ENCODE measurements at places on chromosomes 3 and 15.

DNA sequence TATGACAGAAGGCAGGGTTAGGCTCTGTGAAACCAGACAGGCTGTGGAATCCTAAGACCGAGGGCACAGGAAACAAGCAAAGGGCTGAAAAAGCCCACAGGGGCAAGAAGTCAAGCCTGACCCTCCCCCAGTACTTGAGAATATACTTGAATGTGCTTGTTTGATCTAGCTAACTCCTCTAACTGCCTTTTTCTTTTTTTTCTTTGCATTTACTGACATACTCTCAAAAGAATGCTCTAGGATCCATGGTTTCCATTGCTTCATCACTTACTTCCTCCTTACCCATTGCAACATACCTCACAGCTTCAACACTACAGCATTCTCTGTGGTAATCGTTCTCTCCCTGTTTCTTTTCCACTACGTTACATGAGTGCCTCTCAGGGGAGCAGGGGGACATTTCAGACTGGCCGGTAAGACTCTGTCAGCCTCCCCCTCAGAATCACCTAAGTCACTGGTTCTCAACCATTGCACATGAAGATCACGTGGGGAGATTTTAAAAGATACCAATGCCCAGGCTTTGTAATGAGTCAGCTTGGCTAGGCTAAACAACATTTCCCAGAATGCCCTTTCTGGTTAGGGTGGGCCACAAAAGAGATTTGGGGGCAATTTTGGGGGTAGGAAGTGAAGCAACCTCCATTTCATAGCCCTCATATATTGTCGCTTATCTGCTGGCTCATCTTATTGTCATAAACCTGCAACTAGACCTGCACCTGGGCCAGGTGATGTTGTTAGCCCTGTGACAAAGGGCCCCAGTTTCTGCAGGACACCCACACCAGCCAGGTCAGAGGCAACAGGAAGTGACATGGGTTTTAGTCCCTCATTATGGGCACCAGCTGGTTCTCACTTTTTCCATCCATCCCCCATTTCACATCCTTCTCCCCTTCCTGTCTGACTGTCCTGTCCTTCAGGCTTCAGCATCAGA lies 24.6 kb upstream of the RSL24D1 start:
- DNase-seq = peak; percentile 14

DNA sequence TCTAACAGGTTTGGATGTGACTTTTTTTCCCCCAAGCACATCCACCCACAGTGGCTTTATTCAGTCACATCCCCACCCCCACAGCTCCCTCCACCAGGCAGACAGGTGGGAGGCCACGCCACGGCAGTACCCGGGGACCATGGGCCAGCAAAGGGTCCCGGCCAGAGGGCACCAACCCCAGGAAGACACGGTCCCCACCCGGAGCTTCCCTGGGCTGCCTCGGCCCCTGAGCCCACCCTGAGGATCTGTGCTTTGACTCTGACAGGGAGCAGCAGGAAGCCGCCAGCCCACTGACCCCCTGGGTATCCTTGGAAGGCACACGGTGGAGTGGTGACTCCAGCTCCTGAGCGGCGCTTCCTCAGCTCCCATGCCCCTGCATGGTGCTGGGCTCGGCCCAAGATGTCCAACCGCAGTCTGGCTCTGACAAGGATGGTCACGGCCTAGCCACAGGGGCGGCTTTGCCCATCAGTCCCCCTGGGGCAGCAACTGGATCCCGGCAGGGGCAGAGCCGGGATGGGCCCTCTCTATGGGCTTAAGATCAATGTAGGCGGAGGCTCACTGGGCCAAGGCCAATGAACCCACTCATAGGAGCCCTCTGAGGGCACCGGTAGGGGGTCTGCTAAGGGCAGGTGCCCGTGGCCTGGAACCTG lies 66.2 kb upstream of the TTBK2 start:
- DNase-seq = no peak

- DNase-seq = peak; percentile 90
Observed at GRCh38 chr3:69085833-69086722, 1.3 kb downstream of the ARL6IP5 start.

- no peak for DNase-seq
Observed at GRCh38 chr3:39038165-39038564, 13.6 kb downstream of the SCN11A start.

- DNase-seq = no peak
Observed at GRCh38 chr3:101725890-101726275, 1.5 kb downstream of the CEP97 start.

GRCh38 chr15:84829428-84829827 lies 12.3 kb downstream of the ALPK3 start:
- DNase-seq = no peak

DNA sequence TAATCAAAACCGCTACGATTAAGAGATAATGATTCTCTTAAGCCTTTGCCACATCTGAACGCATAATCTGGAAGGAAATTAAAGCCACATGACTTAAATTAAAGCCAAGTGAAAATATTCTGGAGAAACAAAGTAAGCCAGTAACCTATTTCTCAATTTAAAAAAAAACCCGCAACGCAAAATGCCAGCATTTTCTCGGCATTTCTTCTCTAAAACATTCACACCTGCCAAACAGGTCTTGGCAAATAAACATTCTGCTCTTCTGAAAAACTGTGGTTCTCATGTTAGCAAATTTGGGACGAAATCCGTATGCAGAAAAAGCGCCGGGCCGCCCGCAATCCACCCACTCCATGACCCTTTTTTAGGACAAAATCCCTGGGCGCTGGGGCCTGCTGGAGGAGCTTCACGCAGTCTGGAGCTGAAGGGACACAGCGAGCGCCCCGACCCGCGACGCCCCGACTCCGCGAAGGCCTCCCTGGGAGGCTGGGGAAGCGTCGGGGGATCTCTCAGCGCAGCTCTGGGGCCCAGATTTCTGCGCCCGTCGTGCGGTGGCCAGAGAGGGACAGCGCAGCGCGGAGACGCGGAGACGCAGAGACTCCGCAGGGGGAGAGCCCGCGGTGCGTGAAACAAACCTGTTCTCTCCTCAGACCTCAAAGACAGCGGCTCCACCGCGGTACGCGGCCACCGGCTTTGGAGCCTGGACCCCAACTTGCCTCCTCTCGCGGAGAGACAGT lies 471 bp downstream of the NKIRAS1 start:
- no peak for DNase-seq

- DNase-seq = no peak
Observed at GRCh38 chr3:102619361-102619760, 184.5 kb downstream of the ZPLD1 start.

DNA sequence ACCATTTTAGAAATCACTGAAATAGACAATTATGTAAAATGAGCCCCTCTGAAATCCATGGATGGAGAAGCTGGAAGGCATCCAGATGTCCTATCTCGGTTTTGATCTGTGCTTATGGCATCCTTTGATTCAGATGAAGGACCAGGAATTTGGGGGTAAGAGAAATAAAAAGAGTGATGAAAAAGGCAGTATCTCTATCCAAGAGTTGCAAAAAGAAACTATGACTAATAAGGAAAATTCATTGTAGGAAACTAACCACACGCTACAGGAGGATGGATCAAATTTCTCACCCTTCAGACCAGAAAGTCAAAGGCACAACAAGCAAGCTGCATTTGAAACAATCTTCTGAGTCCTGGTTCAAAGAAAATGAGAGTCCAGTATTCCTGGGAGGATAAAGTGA lies 34.8 kb downstream of the SRGAP3 start:
- no peak for DNase-seq

DNA sequence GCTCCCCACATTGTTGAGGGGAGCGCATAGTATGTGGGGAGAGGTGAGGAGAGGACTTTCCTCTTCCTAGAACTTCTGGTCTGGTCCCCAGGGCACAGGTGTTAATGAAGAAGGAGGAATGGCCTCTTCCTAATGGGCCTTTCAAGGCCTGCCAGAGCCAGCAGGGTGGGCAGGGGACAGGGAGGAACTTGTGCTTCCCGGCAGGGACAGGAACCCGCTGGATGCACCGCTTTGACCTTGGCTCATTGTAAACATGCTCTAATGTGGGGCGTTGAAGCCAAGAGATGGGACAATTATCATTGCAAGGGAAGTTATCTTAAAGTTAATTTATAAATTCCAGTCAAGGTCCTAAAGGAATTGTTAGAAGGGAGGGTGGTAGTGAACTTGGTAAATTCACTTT lies 21.0 kb upstream of the CHRNB4 start:
- no peak for DNase-seq

DNA sequence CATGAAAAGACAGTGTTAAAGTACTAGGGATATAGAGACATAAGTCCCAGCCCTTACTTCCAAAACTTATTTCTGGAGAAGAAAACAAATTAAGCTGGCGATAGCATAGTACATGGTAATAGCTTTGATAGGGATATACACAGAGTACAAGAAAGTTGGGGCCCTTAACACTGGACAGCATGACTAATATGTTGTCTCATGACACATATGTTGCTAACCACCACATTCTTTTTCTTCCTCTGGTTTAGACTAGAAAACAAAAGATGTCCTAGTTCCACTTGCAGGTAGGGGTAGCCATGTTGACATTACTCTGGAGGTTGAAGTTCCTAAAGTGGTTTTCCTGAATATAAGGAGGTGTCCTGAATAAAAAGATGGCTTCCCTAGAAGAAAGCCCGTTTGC lies 75.3 kb downstream of the RFX7 start:
- no peak for DNase-seq

GRCh38 chr3:146685050-146685814 lies 80.1 kb upstream of the PLSCR5 start:
- no peak for DNase-seq

GRCh38 chr15:66293419-66294156 lies at the start of gene DIS3L:
Gene DIS3L, plus strand, starts transcription at chr15:66293568. Its CDS starts 29 bp downstream, at chr15:66293597.
- peak; percentile 64 for DNase-seq

- DNase-seq = no peak
Observed at GRCh38 chr15:56353740-56354139, 11.5 kb upstream of the TEX9 start.

DNA sequence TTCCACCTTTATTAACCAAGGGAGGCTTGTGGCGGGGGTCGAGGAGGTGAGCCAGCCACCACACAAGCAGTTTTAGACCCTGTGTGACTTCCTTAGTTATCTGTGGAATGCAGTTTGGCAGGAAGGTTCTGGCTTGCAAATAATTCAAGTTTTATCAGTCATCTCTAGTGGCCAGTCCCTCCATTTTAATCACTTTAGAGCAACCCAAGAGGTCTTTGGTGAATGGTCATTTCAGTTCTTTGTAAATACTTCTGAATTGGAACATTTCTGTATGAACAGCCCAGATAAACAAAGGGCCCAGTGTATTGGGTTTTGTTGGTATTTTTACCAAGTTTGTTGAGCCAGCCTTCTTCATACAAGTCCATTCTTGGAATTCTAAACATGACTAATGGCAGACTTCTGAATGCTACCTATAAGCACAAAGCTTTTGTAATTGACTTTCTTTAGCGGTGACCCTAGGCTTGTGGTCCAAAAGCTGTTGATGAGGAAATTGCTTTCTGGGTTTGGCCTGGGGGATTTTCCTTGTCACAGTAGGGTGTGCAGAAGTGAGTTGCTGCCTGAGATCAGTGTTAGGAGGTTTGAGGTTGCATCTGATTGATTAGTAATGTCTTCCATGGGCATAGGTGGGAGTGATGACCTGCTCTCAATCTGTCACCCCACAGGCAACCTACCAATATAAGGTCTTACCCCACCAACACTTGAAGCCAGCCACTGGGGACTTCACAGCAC lies 193.3 kb upstream of the TOPAZ1 start:
- no peak for DNase-seq

DNA sequence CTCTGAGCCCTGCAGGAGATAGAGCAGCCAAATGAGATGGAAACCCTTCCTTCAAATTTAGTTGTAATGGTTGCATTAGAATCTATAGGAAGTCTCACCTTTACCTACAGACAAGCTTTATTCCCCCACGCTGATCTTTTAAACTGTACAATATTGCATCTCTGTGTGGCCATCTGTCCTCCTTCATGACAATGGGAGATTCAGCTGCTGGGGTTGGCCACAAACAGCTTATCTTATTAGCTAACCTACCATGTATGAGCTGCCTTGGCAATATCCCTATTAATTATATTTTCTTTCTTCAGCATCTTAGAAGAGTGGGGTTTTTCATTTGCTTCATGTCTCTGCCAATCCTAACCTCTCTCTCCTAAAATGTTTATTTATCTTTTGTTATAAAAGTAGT lies 238.7 kb upstream of the NR2E3 start:
- no peak for DNase-seq

GRCh38 chr3:39142067-39142466 lies 11.3 kb downstream of the CSRNP1 start:
- DNase-seq = no peak

Measured in HT-29 (cell line).